Panc1 (cell line): ENCODE measurements at places on chromosomes 5 and 9. TPM values are rescaled to one million over a fixed set of nuclear protein-coding genes. Genes with fewer than 3 reads are reported as not detected.

DNA sequence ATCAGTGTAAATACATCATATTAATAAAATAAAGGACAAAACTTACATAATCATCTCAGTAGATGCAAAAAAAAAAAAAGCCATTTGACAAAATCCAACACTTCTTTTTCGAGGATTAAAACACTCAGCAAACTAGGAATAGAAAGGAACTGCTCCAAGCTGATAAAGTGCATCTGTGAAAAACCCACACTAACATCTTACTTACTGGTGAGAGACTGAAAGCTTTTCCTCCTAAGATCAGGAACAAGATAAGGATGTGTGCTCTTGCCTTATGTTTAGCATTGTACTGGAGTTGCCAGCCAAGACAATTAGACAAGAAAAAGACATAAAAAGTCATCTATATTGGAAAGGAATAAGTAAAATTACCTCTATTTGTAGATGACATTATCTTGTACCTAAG lies 120.2 kb upstream of the SAP30L start:
- no peak for DNase-seq

CARTPT gene
- not detected for total RNA-seq

OR1J4 gene
- total RNA-seq = not detected

- DNase-seq = no peak
Measured at GRCh38 chr9:124884376-124884775, 22.4 kb downstream of the ARPC5L start.

DNA sequence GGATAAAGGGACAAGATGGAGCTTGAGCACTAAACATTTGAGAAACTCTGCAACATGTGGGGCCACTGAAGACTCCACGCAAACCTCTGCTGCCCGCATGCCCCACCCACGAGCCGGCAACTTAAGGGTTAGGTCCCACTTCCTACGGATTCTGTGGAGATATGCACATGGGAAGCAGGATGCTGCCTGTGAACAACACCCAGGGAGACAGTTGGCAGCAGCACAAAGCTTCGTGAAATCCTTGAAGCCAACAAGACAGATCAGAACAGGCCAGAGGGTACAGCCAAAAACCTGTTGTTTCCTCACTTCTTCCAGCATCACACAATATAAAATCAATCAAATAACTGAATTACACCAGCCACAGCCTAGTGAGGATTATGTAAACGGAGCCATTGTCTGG lies 270.4 kb downstream of the ENC1 start:
- no peak for DNase-seq
